Progenitor cell of endocrine pancreas (in vitro differentiated cells): ENCODE measurements at places on chromosomes 11 and 22.
A peak's percentile ranks its signal among the peaks of the same experiment; 100 is the strongest.

- DNase-seq = no peak
Measured at GRCh38 chr11:71321433-71322191, 69.2 kb upstream of the SHANK2 start.

DNA sequence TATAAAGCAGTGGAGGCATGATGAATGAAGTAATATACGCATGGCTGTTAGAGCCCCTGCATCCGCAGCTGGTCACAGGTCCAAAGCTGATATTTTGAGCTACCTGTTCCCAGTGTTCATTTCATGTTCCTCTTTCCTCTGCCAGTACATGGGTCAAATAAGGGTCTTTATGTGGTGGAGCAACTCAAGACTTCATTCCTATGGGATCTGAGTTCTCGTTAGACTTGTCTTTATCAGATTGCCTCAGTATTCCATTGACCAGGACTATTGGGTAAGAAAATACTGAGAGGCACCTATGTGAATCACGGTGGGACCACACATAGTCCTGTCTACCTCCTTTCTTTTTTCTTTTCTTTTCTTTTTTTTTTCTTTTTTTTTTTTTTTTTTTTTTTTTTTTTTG is 25.2 kb downstream of the NCF4 start:
- no peak for DNase-seq

GRCh38 chr11:33936725-33937604 is 45.1 kb upstream of the LMO2 start:
- no peak for DNase-seq

DNA sequence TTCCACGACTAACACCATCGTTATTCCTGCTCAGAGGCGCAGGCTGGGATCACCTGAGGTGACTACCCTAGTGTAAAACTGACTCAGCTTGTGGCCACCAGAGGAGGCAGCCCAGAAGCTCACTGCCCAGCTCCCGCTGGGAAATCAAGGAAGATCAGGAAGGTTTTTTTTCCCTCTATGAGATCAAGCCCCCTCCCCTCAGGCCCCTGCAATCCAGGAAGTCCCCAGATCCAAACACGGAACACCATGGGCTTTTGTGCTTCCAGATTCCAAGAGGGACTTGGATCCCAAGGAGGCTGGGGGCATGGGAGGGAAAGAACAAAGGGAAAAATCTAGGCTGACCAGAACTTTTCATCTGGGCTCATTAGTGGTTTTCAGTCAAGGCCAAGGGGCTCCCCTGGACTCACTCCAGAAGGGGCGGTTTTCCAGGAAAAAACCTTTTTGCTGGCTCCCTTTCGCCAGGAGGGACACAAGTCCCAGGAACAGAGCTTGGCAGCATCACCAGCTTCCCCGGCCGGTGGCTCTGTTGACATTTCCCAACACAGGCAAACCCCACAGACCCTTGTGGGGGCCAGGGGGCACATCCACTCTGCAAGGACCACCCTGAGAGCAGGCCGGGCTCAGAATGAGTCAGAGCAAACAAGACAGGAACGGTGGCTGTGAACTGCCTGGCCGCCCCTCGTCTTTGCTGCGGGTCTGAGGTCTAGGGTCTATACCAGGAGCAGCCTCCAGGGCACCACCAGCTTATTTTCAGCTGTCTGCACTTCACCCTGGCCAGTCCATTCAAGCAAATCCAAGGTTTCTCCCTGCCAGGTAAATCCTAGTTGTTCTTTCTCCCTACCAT is 36.8 kb downstream of the MYH9 start:
- DNase-seq = peak; percentile 33

DNA sequence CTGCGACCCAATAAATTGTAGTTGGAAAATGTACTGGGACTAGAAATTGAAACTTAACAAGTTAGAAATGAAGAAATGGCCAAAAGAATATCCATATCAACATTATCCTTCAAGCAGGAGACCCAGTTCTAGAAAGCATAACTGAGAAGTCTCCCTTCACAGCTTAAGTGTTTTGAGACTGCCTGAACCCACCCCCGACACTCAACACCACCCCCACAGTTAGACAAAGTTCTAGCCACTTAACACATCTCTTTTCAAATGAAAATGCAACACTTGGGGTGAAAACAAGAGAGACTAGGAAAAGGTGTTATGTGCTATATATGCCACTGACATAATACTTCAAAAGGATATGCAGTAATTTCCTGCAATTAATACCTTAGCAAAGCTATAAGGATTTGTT is 184.5 kb downstream of the SOX6 start:
- no peak for DNase-seq

- DNase-seq = no peak
Measured at GRCh38 chr22:37340331-37341262, 58.3 kb downstream of the CYTH4 start.

DNA sequence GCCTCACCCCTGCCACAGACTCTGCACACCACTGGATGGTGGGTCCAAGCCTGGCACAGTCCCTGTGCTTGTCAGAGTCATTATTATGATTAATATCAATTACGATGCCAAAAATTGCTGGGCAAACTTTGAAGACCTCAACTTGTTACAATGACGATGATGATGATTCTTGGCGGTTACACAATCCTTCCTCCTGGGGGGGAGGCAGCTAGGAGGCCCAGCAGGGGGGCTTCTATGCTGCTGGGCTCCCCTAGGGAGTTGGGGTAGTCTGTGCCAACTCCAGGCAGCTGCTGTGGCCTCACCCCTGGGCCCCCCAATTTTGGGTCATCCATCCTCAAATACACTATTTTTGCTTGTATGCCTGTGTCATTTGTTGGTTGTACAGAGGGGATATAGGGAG is 12.0 kb downstream of the SLC35E4 start:
- DNase-seq = no peak

- no peak for DNase-seq
Measured at GRCh38 chr11:69909561-69910518, 90.6 kb upstream of the FGF3 start.

DNA sequence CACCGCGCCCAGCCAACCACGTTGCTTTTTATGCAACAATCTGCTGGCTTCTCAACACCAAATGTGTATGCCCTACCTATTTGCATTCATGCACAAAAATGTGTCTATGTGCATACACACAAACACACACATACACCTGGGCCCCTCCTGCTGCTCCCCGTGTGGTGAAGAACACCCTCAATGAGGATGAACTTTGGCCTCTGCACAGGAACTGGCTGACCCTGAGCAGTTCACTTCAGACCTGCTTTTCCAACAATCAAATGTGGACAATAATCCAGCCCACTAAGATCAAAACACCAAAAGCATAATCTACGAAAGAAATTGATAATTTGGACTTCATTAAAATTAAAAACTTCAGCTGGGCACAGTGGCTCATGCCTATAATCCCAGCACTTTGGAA is 25.3 kb upstream of the SLC35C1 start:
- no peak for DNase-seq

DNA sequence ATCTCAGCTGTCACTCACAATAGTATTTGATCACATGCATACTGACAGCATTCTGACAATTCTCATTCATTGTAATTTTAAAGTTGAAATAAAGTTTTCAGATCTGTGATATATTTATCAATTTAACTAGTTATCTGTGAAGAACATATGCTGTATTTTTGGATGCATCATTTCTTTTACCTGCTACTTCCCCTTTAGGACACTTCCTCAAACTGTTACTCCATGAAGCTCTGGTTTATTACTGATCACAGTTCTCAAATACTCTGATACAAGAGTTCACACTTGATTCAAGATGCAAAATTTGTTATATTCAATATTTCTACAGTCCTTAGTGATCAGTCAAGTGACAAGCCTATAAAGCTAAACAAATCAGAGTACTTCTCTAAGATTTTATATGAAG is 1655.2 kb downstream of the LRRC4C start:
- DNase-seq = no peak

GRCh38 chr11:73334384-73335203 is 26.5 kb downstream of the ARHGEF17 start:
- no peak for DNase-seq

GRCh38 chr11:128246810-128247594 is 340.4 kb downstream of the ETS1 start:
- DNase-seq = no peak
